ENCODE measurements at places on chromosomes 1 and 21.

DNA sequence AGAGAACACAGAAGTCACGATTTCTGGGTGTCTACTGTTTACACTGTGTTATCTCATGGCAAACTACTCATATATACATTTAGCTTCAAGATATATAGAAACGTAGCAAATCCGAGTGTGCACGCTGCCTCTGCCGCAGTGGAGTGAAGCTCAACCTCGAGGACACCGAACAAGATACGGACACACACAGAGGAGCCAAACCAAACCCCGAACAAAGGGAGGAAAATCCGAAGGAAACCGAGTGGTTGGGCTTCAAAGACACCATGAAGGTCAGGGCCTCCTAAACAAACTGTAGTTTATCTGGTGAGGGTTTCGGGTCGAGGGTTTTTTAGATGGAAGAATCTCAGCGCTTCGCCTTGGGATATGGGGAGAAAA, 34.5 kb downstream of the SLC45A1 start:
- DNase-seq = no peak

GRCh38 chr1:15863156-15863901, 15.8 kb downstream of the SPEN start:
- DNase-seq = no peak

GRCh38 chr1:189774721-189775287, 702.9 kb downstream of the BRINP3 start:
- DNase-seq = no peak

DNA sequence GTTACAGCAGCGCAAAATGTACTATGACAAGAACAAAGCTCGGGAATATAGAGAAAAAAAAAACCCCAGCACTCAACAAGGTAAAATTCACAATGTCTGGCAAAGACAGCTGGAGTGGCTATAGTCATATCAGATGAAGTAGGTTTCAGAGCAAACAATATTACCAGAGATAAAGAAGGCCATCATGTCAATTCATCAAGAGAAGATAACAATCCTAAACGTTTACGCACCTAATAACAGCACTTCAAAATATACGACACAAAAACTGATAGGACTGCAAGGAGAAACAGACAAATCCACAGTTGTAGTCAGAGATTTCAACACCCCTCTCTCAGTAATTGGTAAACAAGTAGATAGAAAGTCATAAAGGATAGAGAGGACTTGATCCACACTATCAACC, 455.2 kb downstream of the PTPRU start:
- no peak for DNase-seq

GRCh38 chr21:31922881-31923280, 50.1 kb downstream of the HUNK start:
- DNase-seq = no peak

DNA sequence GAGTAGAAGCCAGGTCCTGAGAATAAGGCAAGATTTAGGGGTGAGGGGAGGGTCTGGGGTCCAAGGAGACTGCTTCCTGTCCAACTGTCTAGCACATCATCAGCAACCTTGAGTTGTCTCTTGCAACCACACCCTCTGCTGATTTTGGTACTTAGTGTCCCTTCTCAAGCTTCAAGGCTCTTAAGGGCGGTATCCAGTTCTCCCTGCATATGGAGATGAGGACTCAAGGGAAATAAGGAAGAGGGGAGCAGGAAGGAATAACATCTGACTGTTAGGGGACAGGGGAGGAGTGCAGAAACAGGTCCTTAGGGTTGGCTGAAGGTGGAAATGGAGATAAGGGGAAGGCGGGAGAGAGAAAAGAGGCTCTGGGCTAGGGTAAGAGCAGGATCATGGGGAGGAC, 12.3 kb downstream of the MYOG start:
- DNase-seq = no peak

DNA sequence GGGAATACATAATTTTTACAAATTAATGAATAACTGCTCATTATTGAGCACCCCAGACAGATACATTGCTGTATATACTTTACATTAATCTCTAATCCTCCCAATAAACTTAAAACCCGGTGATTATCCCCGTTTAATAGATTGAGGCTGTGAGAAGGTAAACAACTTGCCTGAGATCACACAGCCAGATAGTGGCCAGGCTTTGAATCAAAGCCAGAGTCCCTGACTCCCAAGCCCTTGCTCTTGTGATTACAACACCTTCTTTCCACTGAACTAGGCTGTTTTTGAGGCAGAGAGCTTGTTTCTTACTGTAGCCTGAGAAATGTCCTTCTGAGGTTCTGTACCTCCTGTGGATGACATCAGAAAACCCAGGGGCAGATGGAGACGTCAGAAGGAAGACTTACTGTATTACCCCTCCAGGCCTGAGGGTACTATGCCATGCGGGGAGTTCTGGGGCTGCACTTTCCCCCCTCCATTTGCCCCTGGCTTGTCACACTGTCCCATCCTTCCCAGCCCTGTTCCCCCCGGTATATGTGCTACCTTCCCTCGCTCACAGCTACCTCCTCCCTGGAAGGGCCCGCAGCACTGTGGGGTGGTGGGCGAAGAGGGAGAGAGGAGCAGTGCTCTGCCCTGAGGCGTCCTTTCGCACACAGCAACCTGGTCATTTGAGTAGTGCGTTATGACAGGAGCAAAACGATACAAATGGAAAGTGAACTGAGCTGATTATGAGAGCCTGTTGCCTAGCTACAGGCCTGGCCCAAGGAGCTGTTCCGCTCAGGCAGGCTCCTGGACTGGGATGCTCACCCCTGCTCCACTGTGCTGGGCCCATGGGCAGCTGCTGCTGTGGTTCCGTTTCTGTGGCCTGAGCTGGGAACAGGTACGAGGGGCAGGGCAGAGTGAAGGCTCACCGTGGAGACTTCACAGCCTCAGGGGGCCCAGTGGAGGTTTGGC, 4.6 kb downstream of the KCNC4 start:
- DNase-seq = peak; percentile 49

GRCh38 chr1:86409416-86410021, 13.4 kb upstream of the ODF2L start:
- no peak for DNase-seq

DNA sequence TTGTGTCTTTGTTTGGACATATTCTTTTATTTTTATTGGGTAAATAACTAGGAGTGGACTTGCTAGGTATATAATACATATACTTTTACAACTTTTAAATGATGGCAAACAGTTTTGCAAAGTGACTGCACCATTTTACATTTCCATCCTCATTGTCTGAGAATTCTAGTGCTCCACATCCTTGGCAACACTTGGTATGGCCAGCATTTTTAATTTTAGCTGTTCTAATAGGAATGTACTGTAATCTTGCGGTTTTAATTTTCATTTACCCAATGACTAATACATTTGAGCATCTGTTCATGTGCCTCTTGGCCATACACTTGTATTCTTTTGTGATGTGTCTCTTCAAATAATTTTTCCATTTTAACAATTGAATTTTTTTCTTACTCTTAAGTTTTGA, 37.0 kb upstream of the ATP6V1G3 start:
- no peak for DNase-seq

DNA sequence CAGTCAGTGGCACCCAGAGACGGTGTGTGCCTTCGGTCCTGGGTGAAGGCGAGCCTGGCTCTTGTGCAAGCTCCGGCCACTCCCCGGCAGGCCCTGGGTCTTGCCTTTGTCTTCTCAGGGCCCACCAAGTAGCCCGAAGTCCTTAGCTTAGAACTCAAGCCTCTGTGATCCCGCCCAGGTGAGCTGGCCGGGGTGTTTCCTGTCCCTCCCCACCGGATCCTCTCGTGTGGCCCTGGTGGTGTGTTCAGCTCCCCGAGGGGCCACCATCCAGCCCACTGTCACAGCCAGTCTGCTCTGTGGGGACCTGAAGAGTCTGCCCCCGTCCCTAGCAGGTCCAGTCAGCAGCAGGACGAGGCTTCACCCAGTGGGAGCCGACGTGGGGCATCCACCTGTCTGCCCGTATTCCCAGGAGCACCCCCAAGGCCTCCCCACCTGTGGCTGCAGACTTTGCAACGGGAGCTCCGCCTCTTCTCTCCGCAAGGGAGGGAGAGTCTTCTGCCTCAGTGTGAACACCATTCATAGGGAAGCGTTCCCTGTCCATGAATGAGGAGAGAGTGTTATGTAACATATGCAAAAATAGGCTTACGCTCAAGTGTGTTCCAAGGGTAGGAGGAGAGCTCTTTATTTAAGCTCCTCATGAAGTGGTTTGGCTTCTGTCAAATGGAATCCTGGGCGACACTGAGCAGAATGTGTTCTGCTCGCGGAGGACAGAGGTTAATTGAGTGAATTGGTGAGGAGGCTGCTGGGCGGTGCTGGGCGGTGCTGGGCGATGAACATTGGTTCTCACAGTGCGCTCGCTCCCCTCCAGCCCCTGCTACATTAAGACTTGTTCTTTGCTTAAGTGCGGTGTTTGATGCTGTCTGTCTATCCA, 108.9 kb downstream of the CRYAA start:
- no peak for DNase-seq

GRCh38 chr1:169312084-169312954, 55.3 kb downstream of the NME7 start:
- peak; percentile 44 for DNase-seq

DNA sequence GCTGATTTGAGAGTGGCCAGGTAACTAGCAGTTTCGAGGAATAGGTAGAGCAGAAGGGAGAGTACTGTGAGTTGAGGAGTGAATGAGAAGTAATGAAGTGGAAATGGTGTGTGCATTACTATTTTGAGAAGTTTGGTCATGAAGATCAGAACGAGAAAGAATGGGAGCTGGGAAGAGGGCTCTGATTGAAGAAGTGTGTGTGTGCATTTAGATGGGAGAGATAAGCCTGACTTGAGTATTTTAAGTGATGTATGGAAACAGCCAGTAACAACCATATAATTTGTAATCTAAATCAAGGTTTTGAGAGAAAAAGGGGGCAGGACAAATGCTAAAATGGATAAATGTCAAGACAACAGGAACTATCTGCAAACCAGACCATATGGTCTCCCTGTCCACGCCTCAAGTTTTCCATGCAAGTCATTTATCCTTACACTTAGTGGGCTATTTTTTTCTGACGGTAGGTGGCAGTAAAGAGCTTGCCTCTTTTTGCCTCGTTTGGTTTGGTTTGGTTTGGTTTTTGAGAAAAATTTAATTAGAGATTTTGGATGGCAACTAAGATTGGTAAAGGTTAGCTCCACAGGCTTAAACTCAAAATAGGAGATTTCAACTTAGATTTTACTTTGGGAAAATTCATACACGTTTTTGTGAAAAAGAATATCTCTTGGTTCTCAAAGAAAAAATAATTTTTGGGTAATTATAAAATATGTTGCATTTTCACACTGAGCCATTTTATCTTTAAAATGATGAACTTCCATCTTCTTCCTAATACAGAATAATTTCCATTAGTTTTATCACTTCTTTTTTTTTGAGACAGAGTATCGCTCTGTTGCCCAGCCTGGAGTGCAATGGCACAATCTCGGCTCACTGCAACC, 9.5 kb upstream of the B3GALNT2 start:
- peak; percentile 50 for DNase-seq

DNA sequence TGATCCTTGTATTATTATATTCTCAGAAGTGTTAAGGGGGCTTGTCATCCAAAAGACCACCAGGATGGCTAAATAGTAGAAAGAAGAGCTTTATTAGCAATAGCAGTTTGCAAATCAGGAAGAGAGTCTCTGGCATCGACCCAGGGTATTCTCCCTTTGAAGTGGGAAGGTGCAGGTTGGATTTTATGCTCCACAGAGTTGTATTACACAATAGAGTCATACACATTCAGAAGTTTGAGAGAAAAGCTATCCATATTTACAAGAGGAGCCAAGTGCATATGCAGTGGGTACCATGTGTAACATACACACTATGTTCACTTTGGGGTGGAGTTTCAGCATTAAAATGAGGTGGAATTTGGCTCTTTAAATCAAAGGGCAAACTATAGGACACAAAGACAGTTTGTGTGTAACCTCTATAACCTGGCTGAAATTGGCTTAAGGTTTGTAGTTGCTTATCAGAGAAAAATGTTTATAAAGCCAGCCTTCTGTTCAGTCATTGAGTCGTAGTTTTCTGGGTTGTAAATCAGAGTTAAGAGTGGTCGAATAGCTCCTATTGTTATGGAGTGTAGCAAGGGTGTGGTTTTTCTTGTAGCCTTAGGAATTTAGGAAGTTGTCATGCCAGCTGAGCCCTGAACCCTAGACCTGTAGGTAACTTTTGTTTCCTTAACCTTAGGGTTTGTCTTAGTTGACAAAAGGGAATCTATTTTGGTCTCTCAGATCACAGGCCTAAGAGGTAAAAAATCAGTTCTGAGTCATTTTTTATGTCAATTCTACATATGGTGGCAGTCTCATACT, 125.3 kb downstream of the DNM3 start:
- no peak for DNase-seq

- DNase-seq = no peak
Measured at GRCh38 chr1:91757763-91758460, 128.0 kb downstream of the TGFBR3 start.

Measured in activated CD4-positive, alpha-beta T cell treated with anti-CD3 and anti-CD28 coated beads for 36 hours (primary cell).